MM.1S (cell line): ENCODE measurements at places on chromosomes 12 and 14.

- H3K4me3 ChIP-seq: no peak overlapping the region
- H3K36me3 ChIP-seq: no peaks in the 10 kb centered on the region
- no peak for DNase-seq
- no peaks in the 10 kb centered on the region for H3K4me1 ChIP-seq
- H3K27ac ChIP-seq: no peak overlapping the region
These were observed 29.8 kb downstream of the CFL2 start for GRCh38 chr14:34684578-34684977.

GRCh38 chr14:53748691-53749090, 207.9 kb downstream of the BMP4 start:
- no peaks in the 10 kb centered on the region for H3K27me3 ChIP-seq
- H3K27ac ChIP-seq: no peak overlapping the region
- H3K4me3 ChIP-seq: no peak overlapping the region
- DNase-seq: no peak
- H3K36me3 ChIP-seq: no peaks in the 10 kb centered on the region

DNA sequence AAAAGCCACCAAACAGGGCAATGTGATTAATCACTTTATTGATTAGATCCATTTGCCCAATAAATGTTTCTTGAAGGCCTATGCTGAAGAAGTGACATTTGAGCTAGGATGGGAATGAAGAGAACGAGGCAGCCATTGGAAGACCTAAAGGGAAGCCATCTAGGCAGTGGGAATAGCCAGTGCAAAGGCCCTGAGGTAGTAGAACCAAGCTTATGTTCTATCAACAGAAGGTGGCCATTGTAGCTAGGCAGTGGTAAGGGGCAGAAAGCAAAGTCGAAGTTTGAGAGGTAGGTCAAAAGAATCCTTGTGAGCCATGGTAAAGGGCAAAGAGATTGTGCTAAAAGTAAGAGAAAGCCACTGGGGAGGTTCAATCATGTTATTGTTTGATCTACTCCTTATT, 173.1 kb downstream of the ITPR2 start:
- DNase-seq: no peak
- H3K27ac ChIP-seq: no peak overlapping the region
- H3K4me3 ChIP-seq: no peak overlapping the region
- H3K27me3 ChIP-seq: no peaks in the 10 kb centered on the region
- H3K36me3 ChIP-seq: no peaks in the 10 kb centered on the region
- no peaks in the 10 kb centered on the region for H3K4me1 ChIP-seq

DNA sequence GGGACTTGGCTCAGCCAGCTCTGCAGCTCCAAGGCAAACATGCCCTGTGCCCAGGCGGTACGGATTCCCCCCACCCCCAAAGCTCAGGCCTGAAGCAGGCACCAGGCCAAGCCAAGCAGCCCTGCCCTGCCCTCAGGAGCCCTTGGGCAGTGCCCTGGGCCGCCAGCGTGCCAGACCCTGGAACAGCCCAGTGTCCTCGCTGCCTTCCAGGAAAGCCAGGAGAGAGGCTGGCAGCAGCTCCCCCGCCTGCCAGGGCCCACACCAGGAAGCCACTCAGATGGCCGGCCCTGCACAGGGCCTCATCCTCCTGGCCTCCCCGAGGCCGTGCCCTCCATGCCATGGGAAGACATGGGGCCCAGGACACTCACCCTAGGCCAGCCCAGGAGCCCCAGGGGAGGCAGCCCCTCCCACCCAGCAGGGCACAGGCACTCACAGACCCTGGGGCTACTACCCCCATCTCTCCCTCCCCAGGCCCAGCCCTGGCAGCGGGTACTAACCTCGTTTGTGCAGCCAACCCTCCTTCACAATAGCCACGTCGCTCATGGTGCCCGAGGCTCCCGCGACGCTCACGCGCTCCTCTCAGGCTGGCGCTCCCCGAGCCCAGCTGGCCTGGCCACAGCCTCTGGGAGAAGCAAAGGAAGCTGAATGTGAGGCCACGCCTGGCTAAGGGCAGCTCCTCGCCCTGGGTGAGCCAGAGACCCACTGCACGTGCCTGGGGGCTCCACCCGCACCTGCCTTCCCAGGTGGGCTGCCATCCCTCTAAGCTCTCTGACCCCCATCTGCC, 3.3 kb downstream of the AKT1 start:
- no peak for DNase-seq
- no peaks in the 10 kb centered on the region for H3K36me3 ChIP-seq
- H3K4me3 ChIP-seq: no peak overlapping the region
- no peak overlapping the region for H3K27ac ChIP-seq
- H3K27me3 ChIP-seq: no peaks in the 10 kb centered on the region
- 0 out of 2 replicates have a peak, but pooled peaks cover 3% of the 10 kb centered on the region for H3K4me1 ChIP-seq

GRCh38 chr12:119840582-119840981, 36.5 kb downstream of the CIT start:
- H3K4me3 ChIP-seq: no peak overlapping the region
- no peaks in the 10 kb centered on the region for H3K4me1 ChIP-seq
- DNase-seq: no peak
- no peaks in the 10 kb centered on the region for H3K36me3 ChIP-seq
- no peaks in the 10 kb centered on the region for H3K27me3 ChIP-seq
- no peak overlapping the region for H3K27ac ChIP-seq
